ENCODE measurements at places on chromosomes 11 and 22.

DNA sequence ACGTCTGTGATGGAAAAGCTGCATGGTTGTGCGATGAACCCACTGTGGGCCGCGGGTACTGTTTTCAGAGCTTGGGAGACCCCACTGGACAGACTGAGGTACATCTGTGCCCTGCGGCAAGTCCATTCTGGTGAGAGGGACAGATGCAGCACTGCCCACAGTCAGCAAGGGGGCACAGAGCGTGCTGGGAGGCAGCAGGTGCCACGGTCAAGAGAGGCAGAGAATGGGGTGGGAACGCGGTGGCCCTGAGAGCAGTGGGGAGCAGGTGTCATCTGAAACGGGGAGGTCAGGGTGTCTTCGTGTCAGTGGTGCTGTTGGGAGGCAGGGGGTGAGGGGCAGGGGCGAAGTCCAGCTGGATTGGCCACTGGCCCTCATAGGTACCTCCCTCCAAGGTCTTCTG, 32.0 kb downstream of the TBC1D22A start:
- no peak for DNase-seq

DNA sequence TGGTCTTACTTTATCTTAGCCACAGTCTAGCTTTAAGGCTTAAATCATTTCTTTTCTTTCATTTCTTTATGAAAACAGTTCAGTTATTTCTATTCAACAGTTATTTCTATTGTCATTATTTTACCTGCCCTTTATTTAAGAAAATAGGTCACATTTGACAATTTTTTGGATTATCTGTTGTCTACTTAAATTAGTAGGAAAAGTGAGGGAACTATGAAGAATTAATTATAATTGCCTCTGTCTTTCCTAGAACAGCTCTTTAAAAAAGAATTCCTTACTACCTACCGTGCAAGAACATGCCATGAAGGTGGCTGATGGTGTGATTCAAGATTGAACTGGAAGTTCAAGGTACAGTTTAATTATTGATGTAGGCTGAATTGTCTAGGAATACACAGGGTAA, at the start of gene OR4C6:
OR4C6 (plus strand) TSS at position 301 of the 400 bp plus-strand sequence. CDS start 2,966 bp downstream, outside the sequence.
- no peak for DNase-seq

DNA sequence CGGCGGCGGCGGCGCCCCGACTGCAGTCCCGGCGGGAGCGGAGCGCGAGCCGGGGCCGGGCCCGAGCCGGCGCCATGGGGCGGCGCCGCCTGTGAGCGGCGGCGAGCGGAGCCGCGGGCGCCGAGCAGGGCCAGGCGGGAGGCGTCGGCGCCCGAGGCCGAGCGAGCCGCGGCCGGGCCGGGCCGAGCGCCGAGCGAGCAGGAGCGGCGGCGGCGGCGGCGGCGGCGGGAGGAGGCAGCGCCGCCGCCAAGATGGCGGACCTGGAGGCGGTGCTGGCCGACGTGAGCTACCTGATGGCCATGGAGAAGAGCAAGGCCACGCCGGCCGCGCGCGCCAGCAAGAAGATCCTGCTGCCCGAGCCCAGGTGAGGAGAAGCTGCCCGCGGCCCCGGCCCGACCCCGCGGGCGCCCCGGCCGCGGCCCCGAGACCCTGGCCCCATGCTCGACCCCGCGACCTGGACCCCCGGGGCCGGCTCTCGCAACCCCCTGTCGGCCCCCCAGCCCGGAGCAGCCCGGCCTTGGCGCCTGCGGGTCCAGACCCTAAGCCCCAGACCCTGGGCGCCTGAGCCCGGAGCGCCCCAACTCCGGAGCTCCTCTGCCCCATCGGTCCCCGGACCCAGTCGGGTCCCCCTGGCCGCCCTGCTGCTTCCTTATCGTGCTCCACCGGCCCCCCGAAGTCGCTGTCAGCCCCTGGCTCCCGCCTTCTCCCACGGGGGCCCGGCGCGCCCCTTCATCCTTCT, at the start of gene GRK2:
GRK2 (plus strand) TSS at position 25 of the 739 bp plus-strand sequence; CDS start at position 252, 227 bp downstream.
- peak; percentile 19 for DNase-seq

DNA sequence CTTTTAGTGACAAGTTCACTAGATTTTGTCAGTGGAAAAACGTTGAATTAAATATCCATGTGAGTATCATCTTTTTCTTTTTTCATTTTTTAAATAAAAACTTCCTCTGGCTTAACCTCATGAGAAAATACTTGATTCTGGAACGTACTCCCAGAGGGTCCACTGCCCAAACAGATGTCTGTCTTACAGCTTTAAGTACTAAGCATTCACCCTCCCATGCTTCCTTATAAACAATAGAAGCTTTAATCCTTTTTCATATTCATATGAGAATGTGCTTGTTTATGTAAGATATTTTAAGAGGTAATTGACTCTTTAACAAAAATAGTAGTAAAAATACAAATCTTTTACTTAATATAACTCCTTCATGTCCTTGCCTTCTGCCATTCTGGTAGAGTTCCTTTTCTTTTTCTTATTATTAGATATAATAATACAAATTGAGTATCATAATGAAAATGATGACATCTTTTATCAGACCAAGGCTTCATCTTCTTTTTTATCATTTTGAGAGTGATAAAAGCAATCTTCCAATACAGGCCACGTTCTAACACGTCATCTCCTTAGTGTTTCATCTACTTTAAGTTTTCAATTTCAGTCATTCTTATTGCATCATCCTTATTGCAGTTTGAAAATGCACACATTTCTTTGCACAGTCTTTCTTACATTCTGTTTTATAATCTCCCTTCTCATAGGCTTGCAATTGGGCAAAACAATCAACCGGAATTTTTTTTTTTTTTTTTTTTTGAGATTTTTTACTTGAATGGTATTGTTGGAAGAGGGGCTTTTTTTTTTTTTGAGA, 69.5 kb upstream of the MYO18B start:
- no peak for DNase-seq

- peak; percentile 57 for DNase-seq
Observed at GRCh38 chr11:64086258-64087123, 50.8 kb downstream of the FLRT1 start.

DNA sequence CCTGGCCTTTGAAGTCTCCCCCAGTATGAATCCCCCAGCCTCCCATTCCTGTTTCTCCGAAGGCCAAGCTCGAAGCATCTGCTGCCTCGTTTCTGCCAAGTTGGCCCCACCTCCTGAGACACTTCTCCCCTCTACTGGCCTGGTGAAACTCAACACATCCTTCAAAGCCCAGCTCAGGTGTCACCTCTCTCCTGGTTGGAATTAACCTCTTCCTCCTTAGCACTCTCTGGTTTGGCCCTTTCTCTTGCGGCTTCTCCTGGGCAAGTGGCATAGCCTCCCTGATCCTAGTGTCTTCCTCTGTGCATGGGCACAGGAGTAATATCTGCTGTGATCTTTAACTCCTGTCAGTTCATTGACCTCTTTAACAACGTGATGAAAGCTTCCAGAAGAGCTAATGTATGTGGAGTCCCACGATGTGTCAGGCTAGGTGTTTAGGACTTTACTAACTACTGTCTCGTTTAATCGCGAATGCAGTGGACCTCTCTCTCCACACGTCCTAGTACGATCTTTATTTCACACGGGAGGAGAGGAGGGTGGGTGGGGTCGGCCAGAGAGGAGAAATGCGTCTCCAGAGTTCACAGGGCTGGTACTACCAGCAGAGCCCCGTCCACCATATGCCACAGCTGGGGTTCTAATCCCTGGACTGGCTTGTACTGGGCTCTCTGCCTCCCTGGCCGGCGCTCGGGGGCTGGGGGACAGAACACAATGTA, 826 bp upstream of the PTPRJ start:
- no peak for DNase-seq

DNA sequence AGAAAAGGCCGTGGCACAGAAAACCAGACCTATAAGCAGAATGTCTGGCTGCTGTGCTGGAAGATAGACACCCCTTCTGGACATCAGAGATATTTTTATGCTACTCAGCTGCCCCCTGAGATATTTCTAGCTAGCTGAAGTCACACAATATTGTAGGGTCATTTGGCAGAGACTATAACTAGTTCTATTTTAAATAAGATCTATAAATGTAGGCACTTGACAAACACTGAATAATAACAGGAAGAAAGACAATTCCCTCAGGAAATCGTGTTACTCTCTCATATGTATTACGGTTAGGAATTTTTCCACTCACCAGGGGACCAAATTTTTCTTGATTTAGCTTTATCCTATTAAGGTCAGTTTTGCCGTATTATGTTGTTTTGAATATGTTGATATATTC, 845.4 kb downstream of the OPCML start:
- DNase-seq, result no peak

DNA sequence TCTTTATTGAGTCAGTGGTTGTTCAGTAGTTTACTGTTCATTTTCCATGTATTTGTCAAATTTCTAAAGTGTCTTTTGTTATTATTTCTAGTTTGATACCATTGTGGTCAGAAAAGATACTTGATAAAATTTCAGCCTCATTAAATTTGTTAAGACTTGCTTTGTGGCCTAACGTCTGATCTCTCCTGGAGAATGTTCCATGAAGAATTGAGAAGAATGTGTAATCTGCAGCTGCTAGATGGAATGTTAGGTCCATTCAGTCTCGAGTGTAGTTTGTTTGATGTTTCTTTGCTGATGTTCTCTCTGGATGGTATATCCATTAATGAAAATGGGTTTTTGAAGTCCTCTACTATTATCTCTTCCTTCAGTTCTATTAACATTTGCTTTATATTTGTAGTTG, 394.7 kb upstream of the ANO5 start:
- no peak for DNase-seq

DNA sequence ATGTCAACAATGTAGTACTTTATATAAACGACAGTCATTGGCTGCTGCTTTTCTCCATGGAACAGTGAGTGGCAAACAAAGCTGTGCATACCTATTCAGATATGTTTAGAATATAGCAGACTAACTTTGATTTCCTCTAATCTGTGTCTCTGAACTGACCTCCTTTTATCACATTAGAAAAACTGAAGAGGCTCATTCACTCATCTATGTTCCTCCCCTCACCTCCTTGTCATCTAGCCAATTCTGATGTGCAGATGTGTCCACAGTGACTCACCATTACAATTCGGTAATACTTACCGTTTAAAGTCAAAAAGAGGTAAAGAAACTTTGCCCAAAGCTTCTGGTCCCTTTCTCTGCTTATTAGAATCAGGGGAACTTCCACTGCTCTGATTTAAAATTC, 51.5 kb upstream of the RPS13 start:
- no peak for DNase-seq

DNA sequence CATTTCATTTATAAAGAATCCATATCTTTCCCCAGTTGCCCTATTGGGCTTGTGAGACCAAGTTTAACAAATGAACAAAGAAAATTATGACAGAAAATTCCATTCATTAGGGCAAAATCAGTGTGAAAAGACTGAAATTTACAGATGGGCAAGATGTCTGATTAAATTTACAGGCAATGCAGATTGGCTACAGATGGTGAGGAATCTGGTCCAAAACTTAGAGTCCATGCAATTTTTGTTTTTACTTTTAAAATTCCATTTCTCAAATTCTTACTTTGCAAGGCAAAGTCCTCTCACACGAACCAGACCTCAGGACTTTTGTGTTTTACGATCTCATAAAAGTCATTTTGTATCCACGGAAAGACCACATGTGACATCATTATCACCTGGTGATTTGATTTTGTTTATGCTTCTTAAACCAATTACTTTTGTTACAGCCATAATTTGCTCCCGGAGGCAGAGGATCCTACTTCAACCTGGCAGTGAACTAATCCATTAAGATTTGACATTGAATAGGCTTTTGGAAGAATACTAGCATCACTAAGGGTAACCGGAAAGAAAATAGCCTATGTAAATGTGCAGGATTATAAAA, 843.7 kb upstream of the CHORDC1 start:
- no peak for DNase-seq

GRCh38 chr22:43526117-43526655, 114.4 kb downstream of the MPPED1 start:
- DNase-seq, result no peak

DNA sequence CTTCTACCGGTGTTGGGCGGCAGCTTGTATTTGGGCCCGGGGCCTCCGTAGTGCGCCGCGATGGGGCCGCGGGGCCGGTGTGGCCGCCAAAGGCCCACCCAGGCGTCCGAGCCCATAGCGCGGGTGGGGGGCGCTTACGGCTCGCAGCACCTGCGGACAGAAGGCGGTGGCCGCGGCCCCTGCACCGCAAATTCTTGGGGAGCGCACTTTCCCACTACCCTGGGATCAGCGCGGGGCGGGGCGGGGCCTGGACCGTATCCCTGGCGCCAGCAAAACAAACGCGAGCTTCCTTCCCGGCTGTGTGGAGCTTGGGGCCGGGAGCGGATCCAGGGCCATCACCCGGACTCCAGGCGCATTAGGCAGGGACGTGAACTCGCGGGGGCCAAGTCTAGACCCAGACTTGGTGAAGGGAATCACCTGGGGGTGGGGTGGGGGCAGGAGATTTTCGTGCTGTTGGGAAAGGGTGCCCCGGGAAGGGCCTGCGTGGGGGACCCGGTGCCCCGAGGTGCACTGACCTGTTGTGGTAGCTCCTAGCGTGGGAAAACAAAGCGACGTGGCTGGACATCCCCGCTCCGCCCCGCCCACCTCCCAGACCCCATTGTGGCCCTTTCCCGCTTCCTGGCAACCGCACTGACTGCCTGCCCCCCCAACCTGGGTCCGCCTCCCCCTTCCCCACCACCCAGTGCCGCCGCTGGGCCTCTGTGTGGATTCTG, 2.3 kb upstream of the TYMP start:
- peak; percentile 82 for DNase-seq

- DNase-seq, result no peak
Observed at GRCh38 chr11:17153757-17154156, 54.0 kb downstream of the PIK3C2A start.

- no peak for DNase-seq
Observed at GRCh38 chr11:101397979-101398378, 185.8 kb downstream of the TRPC6 start.

DNA sequence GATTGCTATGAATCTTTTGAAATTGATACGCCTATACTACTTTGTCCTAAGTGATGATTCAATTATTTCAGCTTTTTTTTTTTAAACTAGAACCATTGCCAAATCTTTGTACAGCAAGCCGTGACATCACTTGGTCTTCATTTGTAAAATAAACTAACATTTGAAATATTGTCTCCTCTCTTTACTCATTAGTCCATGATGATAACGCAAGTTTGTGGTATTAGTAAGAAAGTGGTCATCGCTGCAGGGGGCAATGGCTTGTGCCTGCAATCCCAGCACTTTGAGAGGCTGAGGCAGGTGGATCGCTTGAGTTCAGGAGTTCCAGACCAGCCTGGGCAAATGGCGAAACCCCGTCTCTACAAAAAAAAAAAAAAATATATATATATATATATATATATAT, 12.9 kb upstream of the ARHGAP42 start:
- DNase-seq, result no peak
